ENCODE measurements at places on chromosomes 7 and 10.

DNA sequence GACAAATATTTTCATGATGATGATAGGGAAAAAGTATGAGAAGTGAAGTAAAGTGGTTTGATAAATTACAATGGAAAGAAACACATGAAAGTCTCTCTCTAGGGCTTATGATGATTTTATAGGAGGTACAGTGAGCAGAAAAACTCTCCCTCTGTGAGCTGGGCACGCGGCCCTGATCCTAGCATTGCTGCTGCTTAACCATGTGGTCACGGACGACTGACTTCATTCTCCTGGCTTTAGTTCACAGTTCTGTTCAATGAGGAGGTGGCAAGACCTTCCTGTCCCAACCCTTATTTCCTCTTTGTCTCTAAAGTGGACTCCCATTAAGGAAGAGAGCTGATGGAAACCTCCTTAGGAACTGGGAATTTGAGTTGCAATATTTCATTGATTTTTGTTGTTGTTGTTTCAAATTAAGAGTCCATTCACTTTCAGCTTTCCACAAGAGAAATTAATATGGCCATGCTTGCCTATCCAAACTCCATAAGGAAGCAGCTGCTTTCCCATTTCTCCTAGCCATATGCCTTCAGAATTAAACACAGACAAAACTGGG is 8.2 kb upstream of the PON3 start:
- DNase-seq = no peak

GRCh38 chr7:142329062-142329790 is 71.4 kb upstream of the PRSS58 start:
- DNase-seq = no peak

- no peak for DNase-seq
Measured at GRCh38 chr10:11170993-11171851, 153.6 kb downstream of the CELF2 start.

DNA sequence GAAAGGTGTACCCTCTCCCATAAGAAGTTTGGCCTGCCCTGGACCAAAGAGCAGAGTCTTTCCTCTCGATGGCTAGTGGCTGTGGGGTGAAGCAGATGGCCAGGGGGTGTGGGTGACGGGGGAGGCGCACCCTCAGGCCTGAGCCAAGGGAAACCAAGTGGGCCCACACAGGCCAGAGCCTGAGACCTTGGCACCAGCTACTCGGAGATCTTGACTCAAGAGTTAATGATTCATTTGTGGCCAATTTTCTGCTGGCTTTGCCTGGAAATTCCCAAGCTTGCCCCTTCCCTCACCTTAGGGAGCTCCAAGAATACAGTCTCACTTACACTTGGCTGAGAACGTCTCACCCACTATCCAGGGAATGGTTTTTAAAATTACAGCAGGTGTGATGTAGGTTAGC is 42.7 kb downstream of the ZMIZ1 start:
- DNase-seq = no peak

DNA sequence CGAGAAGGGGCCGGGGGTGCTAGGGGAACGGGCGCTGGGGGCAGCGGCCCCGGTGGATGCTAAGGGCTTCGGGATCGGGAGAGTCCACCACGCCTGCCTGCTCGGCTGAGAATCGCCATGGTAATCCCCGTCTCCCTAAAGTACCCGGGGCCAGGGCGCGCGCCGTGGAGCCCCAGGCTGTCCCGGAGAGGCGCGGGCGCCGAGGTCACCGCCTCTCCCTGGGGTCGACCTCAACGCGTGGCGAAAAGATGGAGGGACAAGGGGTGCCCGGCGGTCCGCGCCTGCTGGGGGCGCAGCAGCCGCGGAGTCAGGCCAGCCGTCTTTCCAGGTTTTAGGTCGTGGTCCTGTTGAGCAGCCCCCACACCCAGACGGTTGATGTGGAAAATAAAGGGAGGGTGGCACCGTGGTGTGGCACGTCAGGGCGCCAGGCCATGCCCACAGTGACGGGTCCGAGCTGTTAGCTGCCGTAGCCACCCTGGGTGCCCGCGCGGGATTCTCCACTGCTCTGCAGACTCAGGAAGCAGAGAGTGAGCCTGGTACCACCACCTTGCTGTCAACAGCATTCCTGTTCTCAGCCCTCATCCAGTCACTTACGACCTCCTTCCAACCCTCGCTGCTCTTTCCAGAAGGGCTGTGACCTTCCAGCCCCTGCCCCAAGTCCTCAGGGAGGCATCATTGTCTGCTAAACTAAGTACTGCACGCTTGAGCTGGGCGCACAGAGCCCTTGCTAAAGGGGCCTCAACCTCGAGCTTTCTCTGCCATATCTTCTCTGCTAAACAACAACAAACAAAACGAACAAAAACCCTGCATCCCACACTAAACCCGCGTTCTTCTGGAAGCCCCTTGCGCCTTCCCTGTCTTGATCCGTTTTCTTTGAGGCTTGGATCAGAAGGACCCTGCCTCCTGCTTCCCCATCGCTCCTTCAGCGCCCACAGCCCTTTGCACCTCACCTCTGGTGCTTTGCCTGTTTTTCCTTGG is 666 bp downstream of the SMKR1 start:
- no peak for DNase-seq

GRCh38 chr10:44881649-44882048 is 29.5 kb upstream of the TMEM72 start:
- no peak for DNase-seq

- DNase-seq = no peak
Measured at GRCh38 chr7:7970237-7970530, 1.6 kb downstream of the GLCCI1 start.

GRCh38 chr7:107982918-107983389 is 20.0 kb downstream of the LAMB1 start:
- DNase-seq = no peak

DNA sequence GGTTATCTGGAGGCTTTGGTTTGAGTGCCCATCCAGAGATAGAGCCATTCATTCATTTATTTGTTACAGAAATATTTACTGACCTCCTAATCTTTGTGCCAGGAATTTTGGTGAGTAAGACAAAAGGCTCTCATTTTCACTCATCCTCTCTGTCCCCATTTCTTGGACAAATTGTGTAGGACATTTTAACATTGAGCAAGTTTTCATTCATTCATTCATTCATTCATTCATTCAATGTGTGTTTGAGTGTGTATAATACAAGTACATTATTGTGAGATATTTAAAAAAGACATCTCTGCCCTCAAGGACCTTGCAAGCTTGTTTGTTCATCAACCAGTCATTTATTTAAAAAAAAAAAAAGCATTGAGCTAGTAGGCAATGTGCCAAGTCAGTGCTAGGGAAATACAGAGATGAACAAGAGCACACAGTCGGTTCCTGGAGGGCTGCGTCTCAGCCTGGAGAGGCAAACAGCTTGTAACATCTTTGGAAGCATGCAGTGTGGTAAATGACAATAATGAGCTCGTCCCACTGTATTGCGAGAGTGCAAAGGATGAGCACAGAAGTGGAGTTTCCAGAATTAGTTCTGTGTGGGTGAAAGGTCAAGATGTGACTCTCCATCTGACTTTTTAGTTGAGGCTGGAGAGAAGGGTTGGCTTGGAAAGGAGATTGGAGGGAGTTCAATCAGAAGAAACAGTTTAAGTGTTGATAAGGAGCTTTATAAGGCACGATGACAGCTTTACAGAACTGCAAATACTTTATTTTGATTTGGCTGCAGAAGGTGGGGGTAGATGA is 50.5 kb upstream of the HBP1 start:
- DNase-seq = no peak

GRCh38 chr7:108328174-108328651 is 128.0 kb downstream of the NRCAM start:
- no peak for DNase-seq

DNA sequence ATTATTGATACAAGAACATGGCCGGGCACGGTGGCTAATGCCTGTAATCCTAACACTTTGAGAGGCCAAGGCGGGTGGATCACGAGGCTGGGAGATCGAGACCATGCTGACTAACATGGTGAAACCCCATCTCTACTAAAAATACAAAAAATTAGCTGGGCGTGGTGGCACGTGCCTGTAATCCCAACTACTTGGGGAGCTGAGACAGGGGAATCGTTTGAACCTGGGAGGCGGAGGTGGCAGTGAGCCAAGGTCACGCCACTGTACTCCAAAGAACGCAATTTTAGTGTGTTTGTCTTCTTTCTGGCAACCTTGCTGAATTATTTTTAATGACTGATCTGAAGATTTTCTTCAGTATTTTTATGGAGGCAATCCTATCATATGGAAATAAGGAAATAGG is 46.2 kb downstream of the IDE start:
- DNase-seq = no peak

DNA sequence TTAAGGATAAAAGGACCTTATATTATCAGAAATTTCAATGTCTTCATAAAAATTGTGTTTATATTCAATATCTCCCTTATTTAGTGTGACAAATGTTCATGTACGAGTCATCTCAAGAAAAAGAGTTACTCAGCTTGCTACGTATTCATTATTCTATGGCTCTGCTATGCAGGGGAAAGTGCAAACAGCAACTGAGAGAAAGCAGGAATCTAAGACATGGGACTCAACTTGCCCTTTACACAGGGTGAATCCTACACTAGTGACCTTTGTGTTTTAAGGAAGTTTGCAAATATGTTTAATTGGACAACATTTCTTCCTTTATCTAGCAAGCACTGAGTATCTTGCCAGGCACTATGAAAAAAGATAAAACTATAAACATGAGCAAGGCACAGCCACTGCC is 104.7 kb downstream of the NPSR1 start:
- DNase-seq = no peak

DNA sequence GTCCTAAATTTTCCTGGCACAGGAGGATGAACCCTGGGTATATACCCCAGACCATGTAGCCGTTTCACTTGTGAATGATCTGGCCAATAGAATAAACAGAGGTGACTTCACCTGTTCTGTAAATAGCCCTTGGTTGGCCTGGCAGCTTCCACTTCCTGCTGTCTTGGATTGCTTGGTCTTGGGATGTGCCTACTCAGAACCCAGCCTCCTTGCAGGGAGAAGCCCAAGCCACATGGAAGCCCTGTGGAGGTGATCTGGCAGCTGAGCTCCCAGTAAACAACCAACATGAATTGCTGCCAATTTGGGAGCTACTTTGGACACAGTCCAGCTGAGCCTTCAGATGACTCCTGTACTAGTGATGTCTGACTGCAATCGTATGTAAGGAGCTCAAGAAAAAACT is 4.8 kb upstream of the RAPGEF5 start:
- no peak for DNase-seq

DNA sequence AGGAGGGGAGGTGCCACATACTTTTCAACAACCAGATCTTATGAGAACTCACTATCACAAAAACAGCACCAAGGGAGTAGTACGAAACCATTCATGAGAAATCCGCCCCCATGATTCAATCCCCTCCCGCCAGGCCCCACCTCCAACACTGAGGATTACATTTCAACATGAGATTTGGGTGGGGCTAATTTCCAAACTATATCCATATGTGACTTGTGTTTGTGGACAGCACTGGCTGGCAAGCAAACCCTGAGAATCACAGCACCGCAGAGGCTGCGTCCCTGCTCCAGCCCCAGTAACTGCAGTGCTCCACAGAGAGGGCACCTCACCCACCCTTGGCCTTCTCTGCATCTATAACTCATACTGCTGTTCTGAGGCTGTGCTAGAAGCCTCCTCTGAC is 211.2 kb upstream of the PODXL start:
- no peak for DNase-seq

GRCh38 chr7:142327628-142328405 is 70.0 kb upstream of the PRSS58 start:
- no peak for DNase-seq

DNA sequence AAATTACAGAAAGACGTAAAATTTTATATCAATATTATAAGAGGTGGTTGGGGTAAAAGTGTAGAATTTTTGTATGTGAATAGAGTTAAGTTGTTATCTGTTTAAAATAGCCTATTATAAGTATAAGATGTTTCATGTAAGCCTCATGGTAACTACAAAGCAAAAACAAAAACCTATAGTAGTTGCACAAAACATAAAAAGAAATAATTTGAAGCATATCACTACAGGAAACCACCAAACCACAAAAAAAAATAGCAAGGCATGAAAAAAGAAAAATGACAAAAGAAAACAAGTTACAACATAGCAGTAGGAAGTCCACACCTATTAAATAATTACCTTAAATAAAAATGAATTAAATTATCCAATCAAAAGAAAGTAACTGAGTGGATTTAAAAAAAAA is 12.4 kb upstream of the GSTK1 start:
- DNase-seq = no peak

- no peak for DNase-seq
Measured at GRCh38 chr7:105016709-105017656, 3.0 kb downstream of the KMT2E start.

GRCh38 chr7:44618753-44619152 is 12.3 kb downstream of the OGDH start:
- no peak for DNase-seq

- DNase-seq = no peak
Measured at GRCh38 chr7:66355756-66356155, 150.6 kb downstream of the TPST1 start.

- DNase-seq = no peak
Measured at GRCh38 chr7:37035631-37036030, 311.3 kb upstream of the AOAH start.

DNA sequence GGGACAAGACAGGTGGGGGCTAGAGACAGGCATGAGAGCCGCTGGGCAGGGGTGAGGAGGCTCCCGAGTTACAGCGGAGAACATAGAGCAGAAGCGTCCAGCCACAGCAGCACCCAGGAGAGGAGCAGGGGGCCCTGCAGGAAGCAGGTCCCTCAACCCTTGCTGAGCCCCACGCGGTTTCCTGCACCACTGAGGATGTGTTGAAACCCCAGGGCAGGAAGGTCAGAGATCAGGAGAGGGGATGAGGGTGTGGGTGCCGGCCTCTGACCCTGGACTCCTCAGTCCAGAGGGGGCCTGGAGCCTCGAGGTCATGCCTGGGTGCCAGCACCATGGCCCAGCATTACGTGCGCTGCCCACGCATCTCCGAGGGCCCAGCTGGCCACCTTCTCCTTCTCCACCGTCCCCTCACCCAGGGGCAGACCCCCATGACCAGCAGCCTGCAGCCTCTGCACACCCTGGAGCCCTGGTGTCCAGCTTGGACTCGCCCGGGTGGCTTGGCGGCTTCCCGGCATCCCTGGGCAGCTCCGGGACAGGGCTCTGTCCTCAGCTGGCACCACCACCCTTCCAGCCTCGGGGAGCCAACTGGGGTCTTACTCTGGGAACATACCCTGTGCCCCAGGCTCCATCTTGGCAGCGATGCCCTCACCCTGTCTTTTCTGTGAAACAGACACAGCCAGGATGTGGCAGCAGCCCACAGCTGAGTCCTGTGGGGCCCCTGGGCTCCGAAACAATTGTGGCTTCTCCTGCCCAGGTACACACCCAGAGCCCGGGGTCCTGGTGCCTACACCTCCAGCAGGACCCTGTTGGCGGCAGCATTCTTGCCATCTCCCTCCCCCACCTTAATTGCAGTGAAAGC is 52.0 kb downstream of the STK32C start:
- no peak for DNase-seq

- DNase-seq = no peak
Measured at GRCh38 chr10:99740260-99740659, 8.2 kb downstream of the CUTC start.
